Umbilical cord (tissue), 2 donors: ENCODE measurements at places on chromosomes 6 and 20. TPM values are rescaled to one million over a fixed set of nuclear protein-coding genes. Genes with fewer than 3 reads are reported as not detected.

GRCh38 chr6:165632194-165632593 lies 30.8 kb downstream of the PDE10A start:
- peak; percentile 81 for DNase-seq

DNA sequence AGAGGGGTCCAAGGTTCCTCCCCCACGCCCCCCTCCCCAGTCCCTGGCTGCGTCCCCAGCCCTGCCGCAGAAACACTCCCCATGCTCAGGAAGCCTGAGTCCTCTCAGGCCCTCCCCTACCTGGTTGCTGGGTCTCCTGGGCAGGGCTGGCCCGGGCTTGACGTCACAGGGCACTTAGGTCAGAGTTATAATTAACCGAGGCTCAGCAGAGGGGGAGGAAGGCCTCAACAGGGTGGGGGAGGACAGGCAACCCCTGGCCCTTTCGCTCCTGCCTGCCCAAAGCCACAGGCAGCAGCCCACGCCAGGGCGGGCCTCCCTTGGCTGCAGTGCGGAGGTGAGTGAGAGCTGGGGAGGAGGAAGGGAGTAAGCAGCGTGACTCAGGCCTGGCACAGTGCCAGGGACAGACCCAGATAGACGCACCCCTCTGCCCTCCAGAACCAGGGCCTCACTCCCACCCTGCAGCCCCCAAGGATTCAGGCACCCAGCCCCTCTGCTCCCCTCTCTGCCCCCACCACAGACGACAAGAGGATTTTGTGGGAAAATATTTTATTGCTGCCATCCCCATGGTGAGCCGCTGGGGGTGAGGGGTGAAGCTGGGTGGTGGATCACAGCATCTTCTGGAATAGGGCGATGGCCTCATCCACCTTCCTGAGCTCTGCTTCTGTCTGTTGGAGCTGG lies at the start of gene VWA7:
TSS of gene VWA7 (minus strand) at position 340 of the 678 bp plus-strand sequence. CDS start 549 bp downstream, outside the sequence.
- peak; percentile 60 for DNase-seq

DNA sequence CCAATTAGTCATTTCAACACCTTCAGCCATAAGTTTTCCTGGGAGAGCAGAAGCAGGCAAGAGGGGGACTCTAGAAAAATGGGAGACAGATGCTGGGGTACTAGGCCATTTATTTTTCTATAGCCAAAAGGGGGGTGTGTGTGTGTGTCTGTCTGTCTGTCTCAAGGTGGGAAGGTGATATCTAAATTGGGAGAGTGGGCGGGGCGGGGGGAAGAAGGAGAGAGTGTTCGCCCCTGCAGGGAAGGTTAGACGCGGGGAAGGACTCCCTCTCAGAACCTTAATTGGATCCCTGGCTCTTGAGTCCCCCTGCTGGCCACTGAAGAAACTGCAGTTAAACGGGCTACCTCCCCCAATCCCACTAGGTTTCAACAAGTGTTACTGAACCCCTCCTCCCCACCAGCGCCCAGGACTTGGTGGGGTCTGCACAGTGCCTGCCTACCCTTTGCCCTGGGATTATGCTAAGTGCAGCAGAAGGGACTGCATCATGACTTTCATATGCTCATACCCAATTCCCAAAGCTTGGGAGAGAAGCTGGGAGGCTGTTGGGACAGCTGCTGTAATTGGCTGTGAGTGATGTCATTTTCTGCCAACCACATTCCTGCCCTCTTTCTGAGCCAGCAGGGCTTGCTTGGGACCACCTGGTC lies 45.8 kb downstream of the FOXP4 start:
- peak; percentile 72 for DNase-seq

The PRL gene
- total RNA-seq = 0.48 TPM

The HLA-DRB5 gene
- 2.9 TPM for total RNA-seq

- no peak for DNase-seq
These were observed 17.6 kb downstream of the ARID1B start for GRCh38 chr6:156794546-156795354.

The SLC22A16 gene
- 1.4 TPM for total RNA-seq

DNA sequence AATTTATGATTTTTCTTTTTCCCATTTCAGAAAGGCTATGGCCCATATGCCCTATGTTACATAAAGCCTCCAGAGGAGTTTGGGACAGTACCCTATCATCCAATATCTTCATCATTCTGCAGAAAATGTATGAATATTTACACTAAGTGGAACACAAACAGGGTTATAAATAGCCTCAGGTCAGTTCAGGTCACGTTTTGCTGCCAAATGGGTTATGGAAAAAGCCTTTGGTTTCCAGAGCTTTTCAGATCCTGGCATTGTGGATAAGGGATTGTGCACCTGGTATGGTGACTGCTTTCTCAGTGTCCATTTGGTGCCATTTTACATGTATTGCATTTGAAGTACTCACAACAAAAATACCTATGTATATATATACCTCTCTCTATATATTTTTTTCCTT lies 29.4 kb downstream of the UTRN start:
- DNase-seq = no peak

DNA sequence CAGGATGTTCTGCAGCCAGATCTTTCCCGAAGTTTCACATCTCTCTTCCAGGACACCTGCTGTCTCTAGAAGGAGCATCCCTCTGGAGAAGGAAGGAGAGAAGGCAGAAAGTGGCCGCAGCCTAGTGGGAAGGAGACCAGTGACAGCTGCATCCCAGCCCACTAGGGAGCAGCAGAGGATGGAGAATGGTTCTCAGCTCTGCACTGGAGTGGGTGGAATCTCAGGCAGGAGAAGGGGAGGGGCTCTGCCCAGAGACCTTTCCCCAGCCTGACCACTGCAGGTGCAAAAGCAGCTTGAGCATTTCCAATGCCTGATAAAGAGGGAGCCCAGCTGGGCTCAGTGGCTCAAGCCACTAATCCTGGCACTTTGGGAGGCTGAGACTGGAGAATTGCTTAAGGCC lies 32.3 kb downstream of the NCR2 start:
- peak; percentile 78 for DNase-seq

DNA sequence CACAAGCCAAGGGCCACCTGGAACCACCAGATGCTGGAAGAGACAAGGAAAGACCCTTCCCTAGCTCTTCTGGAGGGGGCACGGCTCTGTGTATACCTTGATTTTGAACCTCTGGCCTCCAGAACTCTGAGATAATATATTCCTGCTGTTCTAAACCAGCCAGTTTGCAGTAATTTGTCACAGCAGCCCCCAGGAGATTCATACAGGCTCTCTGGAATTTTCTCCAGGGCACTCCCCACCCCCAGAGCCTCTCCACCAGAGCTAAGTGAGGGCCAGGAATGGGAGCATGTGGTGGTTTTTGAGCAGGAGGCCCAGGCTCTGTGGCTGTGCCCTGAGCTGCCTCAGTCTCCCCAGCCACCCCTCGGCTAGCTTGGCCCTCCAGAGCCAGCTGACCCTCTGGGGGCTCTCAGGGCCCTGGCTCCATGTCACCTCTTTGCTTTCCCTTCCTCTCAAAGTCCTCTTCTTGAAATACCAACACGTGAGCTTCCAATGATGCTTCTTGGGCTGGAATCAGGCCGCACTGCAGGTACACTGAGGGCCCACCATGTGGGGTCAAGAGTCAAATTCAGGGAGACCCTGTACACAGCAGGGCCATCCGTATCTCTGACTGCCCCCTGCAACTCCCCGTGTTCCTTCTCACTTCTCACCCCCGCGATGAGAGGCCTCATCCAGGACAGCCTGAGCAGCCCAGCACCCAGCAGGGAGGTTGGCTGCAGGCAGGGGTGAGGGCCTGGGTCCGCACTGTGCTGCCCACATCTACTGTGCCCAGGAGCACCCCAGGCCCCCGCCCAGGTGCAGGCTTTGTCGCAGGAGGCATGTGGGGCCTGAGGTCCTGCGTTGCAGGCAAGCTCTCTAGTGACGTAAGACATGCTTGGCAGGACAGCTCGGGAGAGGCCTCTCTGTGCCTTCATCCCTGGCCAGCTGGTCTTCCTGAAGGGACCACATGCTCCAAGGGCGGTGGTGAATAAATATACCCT lies 155.5 kb downstream of the ANKRD60 start:
- peak; percentile 38 for DNase-seq

- no peak for DNase-seq
These were observed 71.8 kb upstream of the HINT3 start for GRCh38 chr6:125884634-125885371.

The ASIP gene
- total RNA-seq = not detected

The TCF19 gene
- 6.5 TPM for total RNA-seq

- peak; percentile 4 for DNase-seq
These were observed 858 bp downstream of the FAM83D start for GRCh38 chr20:38926934-38927616.

The PTCRA gene
- total RNA-seq = 2.6 TPM

DNA sequence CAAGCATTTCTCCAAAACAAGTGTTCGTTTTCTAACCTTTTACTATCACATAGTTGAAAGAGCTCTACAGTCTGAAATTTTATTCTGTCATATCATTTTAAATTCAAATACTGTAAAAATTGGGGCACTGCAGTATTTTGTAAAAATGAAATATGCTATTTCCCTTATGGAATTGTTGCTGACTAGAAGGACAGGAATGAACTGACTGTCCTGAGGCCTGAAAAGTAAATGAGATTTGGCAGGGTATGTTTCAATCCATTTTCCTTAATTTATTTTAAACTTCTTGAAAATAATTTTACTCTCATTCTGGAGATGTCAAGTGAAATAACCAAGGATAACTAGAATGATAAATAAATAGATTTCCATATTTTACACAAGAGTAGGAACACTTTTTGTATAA lies 11.9 kb upstream of the PNRC1 start:
- no peak for DNase-seq

- DNase-seq = no peak
These were observed 125.5 kb downstream of the ELOVL4 start for GRCh38 chr6:79821859-79822258.

The CGA gene
- total RNA-seq = 8.2 TPM

- peak; percentile 69 for DNase-seq
These were observed 769.7 kb downstream of the PTPRT start for GRCh38 chr20:42419814-42420532.

GRCh38 chr20:48411245-48411644 lies 416.6 kb downstream of the PREX1 start:
- DNase-seq = no peak

The PRDM13 gene
- total RNA-seq = 1.2 TPM

DNA sequence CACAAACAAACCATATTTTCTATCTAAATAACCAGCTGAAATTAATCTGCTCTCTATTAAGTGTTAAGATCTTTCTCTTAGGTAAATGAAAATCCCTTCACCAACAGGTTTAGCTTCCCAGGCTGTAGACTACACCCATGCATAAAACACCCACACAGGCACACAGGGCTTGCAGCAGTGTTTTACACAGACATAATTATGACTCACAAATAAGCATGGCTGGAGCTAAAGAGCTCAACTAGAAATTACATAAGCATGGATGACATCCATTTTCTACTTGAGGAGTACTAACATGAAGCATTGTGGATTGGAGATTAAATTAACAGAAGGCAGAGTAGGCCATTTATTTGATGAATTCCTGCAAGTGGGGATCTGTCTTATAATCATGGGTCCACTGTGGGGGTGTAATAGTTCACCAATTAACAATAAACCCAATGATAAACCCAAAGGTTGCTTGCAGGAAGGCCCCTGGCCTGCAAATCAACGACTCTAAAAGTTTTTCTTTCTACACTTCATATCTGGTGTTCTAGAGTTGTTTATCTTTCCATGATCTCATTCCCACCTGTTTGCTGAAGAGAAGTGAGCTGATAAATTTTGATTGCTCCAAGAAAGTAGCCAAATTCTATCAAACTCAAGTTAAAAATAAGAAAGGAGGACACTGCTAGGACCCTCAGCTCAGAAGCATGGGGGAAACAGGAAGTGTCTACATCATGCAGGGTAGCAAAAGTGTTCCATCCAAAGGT lies 33.8 kb upstream of the E2F3 start:
- peak; percentile 24 for DNase-seq

DNA sequence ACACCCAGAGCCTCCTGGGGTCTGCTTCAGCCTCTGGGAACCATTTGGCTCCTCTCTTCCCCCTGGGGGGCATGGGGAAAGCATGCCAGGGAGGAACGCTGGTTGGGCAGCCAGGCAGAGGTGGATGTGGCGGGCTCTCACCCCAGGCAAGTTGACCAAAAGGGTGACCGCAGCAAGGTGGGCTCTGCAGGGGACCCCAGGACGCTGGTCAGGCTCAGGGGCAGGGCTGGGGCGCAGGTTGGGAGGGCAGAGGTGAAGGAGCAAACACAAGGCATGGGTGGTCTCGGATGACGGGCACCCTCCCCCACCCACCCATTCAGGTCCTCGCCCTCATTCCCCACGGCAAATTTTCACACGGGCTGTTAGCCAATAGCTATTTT lies 30.2 kb upstream of the MRGBP start:
- no peak for DNase-seq

DNA sequence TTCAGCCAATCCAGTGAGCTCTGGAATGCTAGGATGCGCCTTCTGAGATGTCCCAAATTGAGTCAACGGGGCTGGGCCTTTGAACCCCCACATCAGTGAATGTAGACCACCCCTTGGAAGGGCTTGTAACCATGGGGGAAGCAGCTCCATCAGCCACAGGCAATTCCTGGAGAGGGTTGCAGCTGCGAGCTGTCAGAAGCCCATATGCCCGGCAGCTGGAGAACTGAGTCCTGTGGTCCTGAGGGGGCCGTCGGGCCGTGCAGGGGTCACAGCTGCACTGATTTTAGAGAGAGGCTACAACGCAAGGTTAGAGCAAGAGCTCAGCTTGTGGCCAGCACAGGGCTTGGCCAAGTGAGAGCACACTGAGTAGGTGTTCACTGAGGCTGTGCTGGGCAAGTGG lies 121.3 kb downstream of the TOX2 start:
- no peak for DNase-seq

The OXT gene
- not detected for total RNA-seq

DNA sequence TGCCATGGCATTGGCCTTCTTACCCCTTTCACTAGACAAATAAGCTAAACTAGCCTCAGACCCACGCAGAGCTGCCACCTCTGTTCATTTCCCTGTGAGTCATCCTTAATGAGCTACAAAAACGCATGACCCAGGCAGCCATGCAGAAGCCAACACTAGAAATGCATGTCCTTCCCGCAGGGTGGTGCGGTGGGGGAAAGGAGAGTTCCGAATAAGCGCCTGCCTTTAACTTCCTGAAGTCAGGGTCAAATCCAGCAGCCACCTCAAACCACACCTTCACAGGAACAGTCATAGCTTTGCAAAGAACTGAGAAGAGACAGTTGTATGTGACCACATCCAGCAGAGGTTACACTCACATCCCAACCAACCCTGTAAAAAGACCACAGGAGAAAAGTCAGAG lies 40.4 kb downstream of the IRF4 start:
- DNase-seq = no peak

DNA sequence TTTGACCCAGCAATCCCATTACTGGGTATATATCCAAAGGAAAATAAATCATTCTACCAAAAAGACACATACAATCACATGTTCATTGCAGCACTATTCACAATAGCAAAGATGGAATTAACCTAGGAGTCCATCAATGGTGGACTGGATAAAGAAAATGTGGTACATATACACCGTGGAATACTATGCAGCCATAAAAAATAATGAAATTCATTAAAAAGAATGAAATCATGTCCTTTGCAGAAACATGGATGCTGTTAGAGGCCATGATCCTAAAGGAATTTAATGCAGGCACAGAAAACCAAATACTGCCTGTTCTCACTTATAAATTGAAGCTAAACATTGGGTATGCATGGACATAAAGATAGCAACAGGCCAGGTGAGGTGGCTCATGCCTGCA lies 61.9 kb upstream of the BMP6 start:
- no peak for DNase-seq
